ENCODE measurements at places on chromosomes 7 and 10.

DNA sequence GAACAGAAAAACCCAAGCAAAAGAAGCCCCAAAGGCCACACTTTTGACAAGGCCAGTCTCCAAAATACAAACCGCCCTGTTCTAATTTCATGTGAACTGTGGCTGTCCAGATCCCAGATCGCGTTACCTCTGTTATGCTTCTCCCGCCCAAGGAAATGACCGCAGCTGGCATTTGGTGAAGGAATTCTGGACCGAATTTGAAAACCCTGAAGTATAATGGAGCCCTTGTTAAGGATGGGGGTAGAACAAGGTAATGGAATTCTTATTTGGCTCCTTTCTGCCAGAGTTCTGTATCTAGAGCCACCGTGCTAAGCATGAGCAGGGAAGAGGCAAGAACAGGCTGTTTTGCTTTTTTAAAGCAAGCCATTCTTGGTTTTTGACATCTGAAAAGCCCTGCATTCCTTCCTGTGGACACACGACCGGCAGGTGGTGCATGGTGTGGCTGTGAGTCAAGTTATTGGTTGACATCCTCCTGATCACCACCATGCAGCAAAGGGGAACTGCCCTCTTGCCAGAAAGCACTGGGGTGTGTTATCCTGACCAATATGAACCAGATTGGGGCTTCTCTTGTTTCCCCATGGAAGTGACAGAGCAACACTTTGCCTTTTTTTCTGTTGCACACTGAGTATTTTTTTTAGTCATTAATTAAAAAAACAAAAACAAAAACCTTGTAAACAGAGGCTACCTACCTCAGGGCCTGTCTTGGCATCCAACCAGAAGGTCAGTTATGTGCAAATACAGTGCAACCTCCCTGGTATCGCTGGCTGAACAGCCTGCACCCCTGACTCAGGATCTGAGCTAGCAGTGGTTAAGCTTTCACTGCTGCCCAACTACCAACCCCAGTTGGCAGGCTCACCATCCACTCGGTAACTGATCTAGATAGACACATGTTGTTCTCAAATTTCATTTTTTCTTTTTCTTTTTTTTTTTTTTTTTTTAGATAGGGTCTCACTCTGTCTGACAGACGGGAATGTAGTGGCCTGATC, 14.2 kb downstream of the UCMA start:
- DNase-seq, result no peak

DNA sequence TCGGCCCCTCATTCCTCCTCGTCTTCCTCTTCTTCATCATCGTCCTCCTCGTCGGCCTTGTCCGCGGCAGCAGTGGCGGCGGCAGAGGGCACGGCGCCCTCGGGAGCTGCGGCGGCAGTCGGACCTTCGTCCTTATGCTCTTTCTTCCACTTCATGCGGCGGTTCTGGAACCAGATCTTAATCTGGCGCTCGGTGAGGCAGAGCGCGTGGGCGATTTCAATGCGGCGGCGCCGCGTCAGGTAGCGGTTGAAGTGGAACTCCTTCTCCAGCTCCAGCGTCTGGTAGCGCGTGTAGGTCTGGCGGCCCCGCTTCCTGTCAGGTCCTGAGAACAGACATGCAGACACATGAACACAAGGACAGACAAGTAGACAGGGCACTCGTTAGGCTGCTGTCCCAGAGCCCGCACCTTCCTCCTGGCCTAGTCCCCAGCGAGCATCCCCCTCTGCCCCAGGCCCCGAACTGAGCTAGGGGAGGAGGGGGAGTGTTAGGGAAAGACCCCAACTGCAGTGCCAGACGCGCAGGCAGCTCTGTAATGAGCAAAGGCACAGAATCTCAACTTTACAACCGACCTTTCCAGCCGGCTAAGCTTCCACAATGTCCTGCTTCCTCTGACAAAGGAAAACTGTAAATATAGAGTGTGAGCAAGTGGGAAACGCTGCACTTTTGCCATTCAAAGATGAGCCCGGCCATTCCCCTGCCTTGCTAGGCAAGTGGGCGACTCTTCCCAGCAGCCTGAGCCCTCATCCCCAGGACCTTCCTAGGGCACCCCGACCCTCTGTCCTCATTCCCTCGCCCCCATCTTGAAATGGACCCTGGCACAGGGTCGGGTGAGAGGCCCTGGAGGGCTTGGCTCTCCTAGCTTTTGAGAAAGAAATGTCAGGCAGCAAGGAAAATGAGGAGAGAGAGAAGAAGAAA, 1.3 kb downstream of the HOXA7 start:
- no peak for DNase-seq

DNA sequence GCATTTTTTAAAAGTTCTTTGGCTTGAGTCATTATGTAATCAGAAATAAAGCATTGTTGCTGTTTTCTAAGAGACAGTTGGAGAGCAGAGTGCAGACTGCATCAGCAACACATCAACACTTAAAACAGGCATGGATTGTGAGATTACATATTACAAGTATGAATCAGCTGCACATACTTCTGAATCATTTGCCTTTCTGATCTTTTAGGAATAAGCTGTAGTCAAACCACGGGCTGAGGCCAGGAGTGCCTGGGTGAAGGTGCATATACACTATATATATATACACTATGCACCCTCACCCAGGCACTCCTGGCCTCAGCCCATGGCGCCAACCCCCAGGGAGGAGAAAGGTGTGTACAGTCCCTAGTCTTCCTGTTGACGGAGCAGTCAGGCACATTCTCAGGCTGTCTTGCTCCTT, 52.4 kb upstream of the DLX6 start:
- no peak for DNase-seq

- no peak for DNase-seq
Measured at GRCh38 chr10:84177541-84178141, 4.0 kb downstream of the GPR15LG start.

- no peak for DNase-seq
Measured at GRCh38 chr10:26860102-26860442, 686 bp downstream of the ABI1 start.

- DNase-seq, result no peak
Measured at GRCh38 chr7:17298840-17299482, 509 bp downstream of the AHR start.

GRCh38 chr7:22420973-22421635, 64.2 kb upstream of the RAPGEF5 start:
- no peak for DNase-seq

GRCh38 chr7:47504551-47505311, 77.2 kb downstream of the TNS3 start:
- DNase-seq, result no peak

- DNase-seq, result no peak
Measured at GRCh38 chr10:71112138-71112785, 100.1 kb upstream of the UNC5B start.

DNA sequence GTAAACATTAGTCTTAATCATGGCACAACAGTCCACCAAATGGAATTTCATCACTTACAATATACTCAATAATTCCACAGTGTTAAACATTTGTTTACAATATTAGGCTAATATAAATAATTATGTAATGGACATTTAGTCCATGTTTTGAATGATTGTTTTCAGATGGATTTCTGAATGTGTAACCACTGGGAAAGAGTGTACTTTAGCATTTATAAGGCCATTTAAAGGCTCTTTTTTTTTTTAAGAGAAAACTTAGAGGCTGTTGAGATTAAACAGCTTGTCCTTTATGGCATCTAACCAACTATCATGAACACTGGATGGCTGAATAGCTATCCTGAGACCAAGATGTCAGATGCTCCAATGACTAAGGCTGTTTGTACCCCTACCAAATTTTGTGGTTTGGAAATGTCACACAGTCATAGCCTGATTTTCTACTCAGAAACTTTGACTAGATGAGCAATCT, 248.3 kb upstream of the GLI3 start:
- DNase-seq, result no peak

DNA sequence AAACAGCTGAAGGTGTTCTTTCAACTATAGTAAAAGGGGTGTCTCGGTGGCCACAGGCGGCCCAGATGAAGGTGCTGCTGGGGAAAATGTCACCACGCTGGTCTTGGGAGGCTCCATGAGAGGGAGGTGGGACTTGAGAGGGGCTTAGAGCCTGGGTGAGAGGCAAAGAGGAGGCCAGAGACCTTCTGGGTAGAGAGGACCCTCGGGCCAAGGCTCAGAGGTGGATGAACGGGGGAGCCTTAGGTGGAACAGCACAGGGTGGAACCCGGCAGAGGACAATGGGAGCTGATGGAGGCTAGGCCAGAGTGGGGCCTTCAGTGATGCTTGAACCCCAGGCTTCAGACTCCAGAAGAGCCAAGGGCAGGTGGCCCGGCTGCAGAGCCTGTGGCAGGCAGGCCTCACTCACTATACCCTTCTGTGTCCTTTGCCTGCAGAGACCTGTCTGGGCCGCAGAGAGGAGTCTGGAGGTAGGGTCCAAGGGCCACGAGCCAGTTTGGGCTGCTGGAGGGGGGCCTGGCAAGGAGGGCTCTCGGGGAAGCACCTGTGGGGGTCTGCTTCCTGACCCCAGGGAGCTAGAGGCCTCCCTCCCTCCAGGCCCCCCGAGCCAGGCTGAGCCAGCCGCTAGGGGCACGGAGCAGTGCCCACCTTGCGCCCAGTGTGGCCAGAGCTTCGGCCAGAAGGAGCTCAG, 32.1 kb downstream of the ZNF783 start:
- no peak for DNase-seq

DNA sequence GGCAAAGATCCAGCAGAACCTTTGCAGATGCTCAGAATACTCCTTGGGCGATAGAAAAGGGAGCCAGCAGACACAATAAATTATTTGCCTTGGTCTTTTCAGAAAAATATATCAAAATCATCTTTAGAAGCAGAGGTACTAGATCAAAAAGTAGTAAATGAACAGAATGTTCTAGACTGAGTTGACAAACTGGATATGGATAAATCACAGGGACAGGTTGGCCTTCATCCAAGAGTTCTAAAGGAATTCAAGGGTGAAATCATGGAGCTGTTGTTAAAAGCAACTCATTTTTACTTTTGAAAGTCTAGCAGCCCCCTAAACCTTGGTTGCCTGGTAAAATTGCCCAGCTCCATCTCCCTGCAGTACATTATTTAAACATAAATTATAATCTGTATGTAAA, 99.1 kb downstream of the PLCE1 start:
- DNase-seq, result no peak

- no peak for DNase-seq
Measured at GRCh38 chr10:98265403-98266378, 2.3 kb downstream of the LOXL4 start.

- DNase-seq, result no peak
Measured at GRCh38 chr7:121273467-121274167, 55.2 kb upstream of the WNT16 start.

GRCh38 chr10:82464966-82465365, 590.0 kb downstream of the NRG3 start:
- no peak for DNase-seq

DNA sequence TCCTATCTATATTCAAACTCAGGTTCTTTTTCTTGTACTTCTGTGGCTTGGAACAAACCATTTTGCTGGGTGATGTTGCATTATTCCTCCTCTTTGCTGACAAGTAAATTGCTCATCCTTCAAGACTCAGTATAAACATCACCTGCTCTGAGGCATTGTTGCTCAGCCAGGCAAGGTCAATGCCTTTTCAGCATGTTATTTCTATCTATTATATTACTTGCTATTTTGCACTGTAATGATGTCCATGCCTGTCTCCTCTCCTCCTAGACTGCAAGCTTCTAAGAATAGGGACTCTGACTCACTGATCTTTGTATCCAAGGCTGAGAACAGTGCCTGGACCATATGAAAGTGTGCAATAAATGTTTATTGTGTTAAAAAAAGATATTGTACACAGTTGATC, 293.8 kb downstream of the RNLS start:
- no peak for DNase-seq

DNA sequence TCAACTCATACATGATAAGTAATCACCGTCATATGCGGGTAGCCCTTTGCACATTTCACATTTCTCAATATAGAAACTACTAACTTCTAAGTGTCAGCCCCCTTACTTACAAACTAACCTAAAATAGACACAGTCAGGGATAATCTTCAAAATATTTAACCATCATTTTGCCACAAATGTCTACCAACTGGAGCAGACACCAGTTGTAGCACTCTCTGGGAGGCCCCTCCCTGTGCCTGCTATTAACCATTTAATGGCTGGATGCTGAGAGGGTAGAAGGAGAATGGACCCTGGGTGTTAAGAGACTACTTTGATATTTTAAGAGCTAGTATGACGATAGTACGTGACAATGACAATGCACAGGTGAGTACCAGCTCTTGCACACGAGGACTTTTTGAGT, 116.4 kb downstream of the SORBS1 start:
- no peak for DNase-seq

DNA sequence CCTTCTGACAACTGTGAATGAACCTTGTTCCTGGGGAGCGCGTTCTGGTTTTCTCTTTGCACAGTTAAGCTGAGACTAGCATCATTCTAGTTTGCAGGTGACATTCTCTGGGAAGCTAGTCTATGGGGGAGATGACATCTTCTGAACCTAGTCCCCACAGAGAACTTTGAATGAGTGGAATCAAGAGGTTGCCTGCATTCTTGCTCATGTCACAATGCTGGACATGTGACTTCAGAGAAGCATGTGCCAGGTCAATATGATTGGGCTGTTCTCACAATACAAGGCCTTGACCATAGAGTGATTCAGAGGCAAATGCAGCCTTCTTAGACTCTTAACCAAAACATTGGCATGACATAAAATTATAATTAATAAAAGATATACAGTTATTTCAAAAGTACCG, 22.1 kb downstream of the KLLN start:
- no peak for DNase-seq

- DNase-seq, result no peak
Measured at GRCh38 chr10:70901276-70901878, 13.0 kb upstream of the PCBD1 start.
